ENCODE measurements at places on chromosomes 2 and 18.
A peak's percentile ranks its signal among the peaks of the same experiment; 100 is the strongest.

DNA sequence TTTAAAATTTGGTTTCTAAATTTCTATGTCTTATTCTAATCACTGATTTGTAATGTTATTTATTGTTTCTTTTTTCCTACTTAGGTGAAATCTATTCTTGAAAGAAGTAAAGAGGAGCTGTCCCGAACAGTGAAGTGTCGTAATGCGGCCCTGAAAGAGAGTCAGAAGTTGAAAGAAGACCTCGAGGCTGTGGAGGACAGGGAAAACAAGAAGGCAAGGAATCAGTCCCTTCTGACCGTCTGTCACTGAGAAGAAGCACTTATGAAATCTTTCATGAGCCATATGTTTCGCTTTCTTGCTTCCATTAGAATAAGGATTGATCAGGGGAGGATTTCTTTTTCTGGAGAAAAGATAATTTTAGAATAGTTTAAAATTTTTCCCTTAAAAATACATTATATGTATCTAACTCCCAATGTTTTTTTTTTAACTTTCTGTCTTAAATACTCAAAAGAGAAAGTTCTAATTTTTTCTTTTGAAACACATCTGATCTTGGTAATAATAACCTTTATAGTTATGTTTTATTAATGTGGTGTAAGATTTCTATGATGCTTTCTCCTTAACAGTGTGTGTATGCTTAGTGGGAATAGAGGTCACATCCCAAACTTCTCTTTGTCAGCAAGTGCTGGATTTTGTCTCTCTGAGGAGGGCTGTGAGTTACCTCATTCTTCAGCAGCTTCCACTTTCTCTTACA, 79.0 kb downstream of the CCDC150 start:
- DNase-seq: no peak

- no peak for DNase-seq
Observed at GRCh38 chr2:120066800-120067547, 54.1 kb downstream of the EPB41L5 start.

GRCh38 chr2:122255924-122256323, 500.5 kb downstream of the TSN start:
- DNase-seq: no peak

GRCh38 chr18:67511840-67512239, 4.7 kb downstream of the DSEL start:
- DNase-seq: no peak

- no peak for DNase-seq
Observed at GRCh38 chr2:174981331-174981730, 23.9 kb downstream of the CHN1 start.

- DNase-seq: no peak
Observed at GRCh38 chr2:191773136-191773535, 73.8 kb downstream of the CAVIN2 start.

- DNase-seq: no peak
Observed at GRCh38 chr2:88177556-88177955, 7.4 kb downstream of the THNSL2 start.

DNA sequence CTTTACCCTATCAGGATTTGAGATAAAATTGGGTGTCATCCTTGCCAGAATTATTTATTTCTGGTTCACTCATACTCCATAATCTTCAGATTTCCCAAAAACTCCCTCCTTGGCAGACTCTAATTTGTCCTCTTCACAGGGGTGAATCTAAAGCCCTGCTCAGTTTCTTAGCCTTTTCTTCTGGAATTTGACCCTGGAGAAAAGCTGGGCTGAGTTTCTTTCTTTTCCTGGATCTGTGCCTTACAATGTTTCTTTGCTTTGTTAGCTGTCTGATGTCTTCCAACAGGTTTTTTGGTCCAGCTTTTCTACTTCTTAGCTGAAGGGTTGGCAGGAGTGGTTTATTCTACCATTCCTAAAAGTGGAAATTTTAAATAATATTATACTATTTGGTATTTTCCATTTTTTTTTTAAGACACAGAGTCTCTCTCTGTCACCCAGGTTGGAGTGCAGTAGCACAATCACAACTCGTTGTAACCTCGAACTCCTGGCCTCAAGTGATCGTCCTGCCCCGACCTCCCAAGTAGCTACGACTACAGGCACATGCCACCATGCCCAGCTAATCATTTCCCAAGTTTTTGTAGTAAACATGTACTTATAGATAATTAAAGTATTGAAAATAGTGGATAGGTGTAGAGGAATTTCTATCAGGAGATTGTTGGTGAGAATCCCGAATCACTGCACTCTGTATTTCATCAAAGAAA, 138.4 kb upstream of the TWIST2 start:
- DNase-seq: no peak

DNA sequence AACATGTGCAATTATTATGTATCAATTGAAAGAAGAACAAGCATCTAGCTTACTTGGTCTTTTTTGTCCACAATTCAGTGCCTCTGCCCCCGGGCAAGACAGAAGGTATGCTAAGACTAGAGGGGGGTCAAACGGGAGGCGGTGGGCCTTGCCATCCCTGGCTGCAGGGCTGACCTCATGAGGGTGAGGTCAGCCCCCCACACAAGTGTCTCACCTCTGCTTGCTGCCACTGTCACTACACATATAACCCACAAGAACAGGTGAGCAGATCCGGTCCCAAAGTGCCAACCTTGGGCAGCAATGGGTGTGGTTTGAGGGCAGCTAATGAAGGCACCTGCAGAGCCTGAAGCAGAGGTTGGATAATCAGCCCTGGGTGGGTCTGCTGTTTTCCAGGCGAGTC, 71.5 kb downstream of the EDAR start:
- DNase-seq: no peak

GRCh38 chr18:45805551-45805950, 19.9 kb upstream of the SIGLEC15 start:
- no peak for DNase-seq

- no peak for DNase-seq
Observed at GRCh38 chr2:232931636-232932035, 61.6 kb downstream of the SNORC start.

GRCh38 chr2:28637066-28638047, 114.3 kb upstream of the PPP1CB start:
- DNase-seq: no peak

GRCh38 chr2:202034249-202035088, 814 bp downstream of the FZD7 start:
- peak; percentile 4 for DNase-seq

DNA sequence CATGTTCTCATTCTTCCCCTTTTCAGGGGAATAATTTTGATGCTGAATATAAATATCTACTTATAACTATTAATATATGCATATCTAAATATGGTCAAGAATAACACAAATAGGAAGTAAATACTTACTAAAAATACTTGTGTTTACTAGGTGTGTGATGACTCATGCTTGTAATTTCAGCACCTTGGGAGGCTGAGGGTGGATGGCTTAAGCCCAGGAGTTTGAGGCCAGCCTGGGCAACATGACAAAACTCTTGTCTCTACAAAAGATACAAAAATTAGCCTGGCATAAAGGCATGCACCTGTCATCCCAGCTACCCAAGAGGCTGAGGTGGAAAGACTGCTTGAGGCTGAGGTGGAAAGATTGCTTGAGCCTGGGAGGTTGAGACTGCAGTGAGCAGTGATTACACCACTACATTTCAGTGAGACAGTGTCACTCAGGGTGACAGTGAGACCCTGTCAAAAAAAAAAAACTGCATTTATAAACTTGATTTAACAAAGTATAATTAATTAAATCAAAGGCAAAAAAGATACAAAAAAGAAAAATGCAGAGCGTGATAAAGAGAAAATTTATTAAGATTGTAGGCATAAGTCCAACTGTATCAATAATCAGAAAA, 703.1 kb upstream of the VRK2 start:
- no peak for DNase-seq

- peak; percentile 44 for DNase-seq
Observed at GRCh38 chr2:231557571-231558217, 27.4 kb upstream of the NMUR1 start.

- DNase-seq: no peak
Observed at GRCh38 chr2:236892721-236893120, 193.0 kb upstream of the COPS8 start.

DNA sequence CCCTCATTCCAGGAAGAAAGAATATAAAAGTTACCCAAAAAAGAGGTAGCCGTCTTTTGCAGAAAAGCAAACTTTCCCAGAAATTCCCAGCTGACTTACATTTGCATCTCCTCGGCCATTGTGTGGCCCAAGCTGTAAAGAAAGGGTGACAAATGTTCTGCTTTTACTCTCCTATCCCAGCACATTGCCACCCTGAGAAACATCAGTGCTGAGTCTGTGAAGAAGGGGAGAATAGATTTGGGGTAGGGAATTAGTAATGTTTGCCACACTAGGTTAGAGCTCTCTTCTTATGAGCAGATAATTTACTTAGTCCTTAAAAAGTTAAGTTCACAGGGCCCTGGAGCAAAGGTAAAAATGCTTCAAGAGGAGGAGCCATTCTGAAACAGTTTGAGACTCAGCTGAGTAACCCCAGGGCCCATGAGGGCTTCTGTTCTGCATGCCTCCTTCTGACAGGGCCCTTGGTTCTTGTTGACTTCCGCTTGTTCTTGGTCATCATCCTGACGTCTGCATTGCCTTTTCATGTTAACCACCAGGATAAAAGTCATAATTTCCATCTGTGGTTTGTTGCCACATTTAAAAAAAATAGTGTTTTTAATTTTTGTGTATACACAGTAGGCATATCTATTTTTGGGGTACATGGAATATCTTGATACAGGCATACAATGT, 550.7 kb downstream of the RNF144A start:
- DNase-seq: no peak

DNA sequence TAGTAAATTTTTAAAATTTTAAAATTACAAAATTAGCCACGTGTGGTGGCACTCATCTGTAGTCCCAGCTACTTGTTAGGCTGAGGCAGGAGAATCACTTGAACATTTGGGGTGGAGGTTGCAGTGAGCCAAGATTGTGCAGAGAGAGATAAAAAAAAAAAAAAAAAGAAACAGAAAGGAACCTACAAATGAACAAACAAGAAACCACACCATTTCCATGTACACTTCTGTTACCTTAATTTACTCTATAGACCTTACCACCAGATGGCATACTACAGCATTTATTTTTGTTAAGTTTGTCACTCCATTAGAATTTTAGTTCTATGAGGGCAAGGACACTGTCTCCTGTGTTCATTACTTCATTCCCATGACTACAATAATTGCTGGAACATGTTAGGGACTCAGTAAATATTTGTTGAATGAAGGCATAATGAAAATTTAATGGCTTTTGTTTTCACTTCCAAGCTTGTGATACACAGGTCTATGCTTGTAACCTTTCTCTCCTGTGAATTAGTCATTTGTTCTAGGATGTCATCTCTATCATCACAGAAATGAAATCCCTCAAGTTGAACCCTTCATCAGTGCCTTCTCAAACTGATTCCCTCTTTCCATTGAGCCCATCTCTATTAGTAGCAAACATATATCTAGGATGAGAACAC, 76.0 kb downstream of the ARHGAP15 start:
- no peak for DNase-seq

- DNase-seq: no peak
Observed at GRCh38 chr2:650343-651310, 26.6 kb downstream of the TMEM18 start.

- DNase-seq: no peak
Observed at GRCh38 chr2:158103411-158104012, 1.8 kb downstream of the UPP2 start.

- DNase-seq: no peak
Observed at GRCh38 chr2:74777161-74777900, 56.6 kb upstream of the HK2 start.

GRCh38 chr18:36325846-36326245, 28.3 kb downstream of the FHOD3 start:
- DNase-seq: no peak

DNA sequence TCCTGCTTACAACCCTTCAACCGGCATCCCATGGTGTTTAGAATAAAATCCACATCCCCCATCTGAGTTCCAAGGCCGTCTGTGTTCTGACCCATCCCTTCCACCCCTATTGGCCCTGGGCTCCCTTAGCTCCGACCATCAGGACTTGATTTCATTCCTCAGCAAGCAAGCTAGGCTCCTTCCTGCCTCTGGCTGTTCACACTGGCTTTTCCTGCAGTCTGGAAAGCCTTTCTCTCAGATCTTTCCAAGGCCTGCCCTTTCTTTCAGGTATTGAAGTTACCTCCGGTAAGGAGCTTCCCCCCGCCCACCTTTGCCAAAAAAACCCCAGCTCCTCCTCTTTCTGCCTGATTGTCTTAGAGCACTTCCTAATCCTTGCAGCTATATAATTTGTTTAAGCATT, 86.8 kb downstream of the CLIP4 start:
- no peak for DNase-seq

- DNase-seq: no peak
Observed at GRCh38 chr2:1680222-1681016, 63.9 kb downstream of the PXDN start.

- no peak for DNase-seq
Observed at GRCh38 chr18:79401494-79402208, 5.9 kb downstream of the NFATC1 start.

DNA sequence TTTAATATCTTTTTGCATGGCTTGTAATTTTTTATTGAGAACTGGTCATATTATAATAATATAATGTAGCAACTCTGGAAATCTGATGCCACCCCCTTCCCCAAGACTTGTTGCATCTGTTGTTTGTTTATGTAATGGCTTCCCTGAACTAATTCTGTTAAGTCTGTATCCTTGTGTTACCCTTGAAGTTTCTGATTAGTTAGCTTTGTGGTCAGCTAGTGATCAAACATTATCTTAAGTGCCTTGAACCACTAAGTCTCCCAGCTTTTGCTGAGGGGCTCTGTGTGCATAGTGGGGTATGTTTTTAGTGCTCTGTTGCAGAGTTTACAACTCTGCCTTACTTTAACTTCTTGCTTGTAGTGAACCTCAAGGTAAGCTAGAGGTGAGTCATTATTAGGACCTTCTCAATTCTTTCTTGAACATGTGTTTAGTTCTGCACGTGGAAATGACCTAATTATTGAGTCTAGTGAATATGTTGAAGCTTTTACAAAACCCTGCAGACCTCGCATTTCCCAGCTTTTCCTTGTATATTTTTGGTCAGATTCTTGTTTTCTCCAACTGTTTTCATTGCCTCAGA, 24.8 kb downstream of the SMCHD1 start:
- DNase-seq: no peak

DNA sequence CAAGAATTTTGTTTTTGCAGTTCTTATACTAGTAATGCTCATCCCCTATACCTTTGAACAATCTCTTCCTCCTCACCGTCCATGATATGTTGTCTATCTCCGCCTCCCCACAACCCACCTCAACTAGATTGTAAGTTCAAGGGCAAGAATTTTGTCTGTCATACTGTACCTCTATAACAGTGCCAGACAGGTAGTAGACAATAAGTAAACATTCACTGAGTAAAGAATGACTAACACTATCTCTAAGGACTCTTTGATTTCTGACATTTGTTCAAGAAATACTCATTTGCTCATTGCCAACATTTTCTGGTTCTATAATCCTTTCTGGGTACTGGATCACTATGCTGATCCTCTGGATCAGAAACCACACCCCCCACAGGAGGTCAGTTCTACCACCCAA, 82.4 kb downstream of the EXOC6B start:
- DNase-seq: no peak

DNA sequence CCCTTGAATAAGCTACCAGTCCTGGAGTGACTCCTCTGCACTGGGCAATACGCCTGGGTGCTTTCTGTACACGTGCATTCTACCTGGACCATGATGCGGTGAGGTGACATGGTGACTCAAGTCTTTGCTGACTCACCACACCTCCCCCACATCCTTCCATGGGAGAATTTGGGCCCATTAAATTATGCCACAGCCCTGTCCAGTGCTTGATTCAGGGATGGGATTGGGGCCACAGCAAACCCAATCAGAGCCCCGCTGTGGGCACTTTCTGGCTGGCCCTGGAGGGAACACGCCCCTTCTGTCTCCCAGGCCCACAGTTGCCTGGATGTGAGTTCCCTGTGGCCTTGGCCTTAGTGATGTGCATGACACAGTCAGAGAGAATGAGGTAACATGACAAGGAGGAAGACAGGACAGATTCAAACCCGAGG, 86.9 kb downstream of the LRRC30 start:
- DNase-seq: no peak

GRCh38 chr18:49304751-49305150, 155.7 kb downstream of the DYM start:
- no peak for DNase-seq

Data from stimulated activated naive B cell treated with anti-CD40 and anti-IgM and Interleukin-4, amounts not matched to agents 10 μg/mL and 1 μg/mL and 100 μg/mL, for 72 hours (primary cell).